ENCODE measurements at places on chromosomes 7 and 10. TPM values are rescaled to one million over a fixed set of nuclear protein-coding genes. Genes with fewer than 3 reads are reported as not detected.

DNA sequence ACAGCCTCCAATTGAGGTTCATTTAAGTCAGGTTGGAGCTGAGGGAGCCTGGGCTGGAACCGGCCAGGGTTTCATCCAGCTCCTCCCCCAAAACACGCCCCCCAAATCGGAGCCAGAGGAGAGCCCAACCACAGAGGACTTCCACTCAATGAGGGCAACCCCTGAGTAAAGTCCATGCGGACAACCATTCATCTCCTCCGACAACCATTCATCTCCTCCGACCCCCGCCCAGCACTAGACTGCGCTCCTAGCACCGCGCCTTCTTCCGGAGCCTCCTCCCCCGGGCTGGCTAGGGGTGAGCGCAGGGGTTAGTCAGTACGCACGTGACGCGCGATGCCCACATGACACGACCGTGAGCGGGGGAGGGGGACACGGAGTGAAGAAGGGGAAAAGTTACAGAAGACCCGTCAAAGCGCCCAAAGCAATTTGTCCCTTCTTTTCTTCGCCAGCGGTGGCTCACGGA is 1.4 kb downstream of the MAGI2 start:
- peak; percentile 64 for DNase-seq

- DNase-seq = no peak
Measured at GRCh38 chr10:87619705-87620104, 40.0 kb upstream of the PAPSS2 start.

Gene ALDH18A1
- 79.6 TPM for polyA plus RNA-seq

- no peak for DNase-seq
Measured at GRCh38 chr10:5585517-5586206, 60.9 kb downstream of the CALML3 start.

GRCh38 chr10:96984541-96985131 is 152.5 kb downstream of the LCOR start:
- DNase-seq = no peak

GRCh38 chr7:41294556-41295454 is 408.1 kb downstream of the INHBA start:
- DNase-seq = no peak

DNA sequence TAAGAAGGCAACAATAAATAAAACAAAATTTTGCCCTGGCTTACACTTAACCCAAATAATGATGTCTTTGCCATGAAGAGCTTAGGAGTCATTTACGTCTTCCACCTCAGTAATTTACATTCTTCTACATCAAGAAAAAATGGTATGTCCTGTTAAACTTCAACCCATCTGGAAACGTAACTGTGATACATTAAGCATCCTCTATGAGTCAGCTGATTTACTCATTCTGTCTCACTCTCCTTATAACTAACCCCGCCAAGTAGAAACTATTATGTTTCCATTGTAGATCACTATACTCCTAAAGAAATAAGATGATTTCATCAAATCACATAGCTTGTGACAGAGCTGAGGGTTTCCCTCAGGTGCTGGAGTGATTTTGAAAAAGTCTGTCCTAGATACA is 330.7 kb downstream of the CDC14C start:
- DNase-seq = no peak

Gene IFRD1
- 39.0 TPM for polyA plus RNA-seq

Gene PAX4
- polyA plus RNA-seq = not detected

DNA sequence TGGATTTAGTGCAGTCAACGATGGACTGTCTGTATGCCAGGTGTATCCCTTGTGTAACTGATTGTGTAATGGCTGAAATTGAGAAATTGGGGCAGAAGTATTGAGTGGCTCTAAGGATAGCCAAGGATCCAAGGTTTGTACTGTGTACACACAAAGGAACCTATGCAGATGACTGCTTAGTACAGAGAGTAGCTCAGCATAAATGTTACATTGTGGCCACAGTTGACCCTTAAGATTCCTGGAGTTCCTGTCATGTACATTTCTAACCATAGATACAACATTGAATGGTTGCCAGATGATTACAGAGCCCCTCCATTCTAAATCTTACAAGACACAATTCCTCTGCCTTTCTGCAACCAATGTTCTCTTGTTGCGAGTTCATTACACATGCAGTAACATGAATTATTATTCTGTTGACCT is 25.3 kb downstream of the CCDC126 start:
- DNase-seq = no peak

Gene KIFBP
- 35.9 TPM for polyA plus RNA-seq

GRCh38 chr7:107034553-107034952 is 10.0 kb upstream of the PRKAR2B start:
- no peak for DNase-seq

GRCh38 chr10:75826846-75827245 is 395.4 kb downstream of the LRMDA start:
- DNase-seq = no peak

Gene ANKRD2
- 0.37 TPM for polyA plus RNA-seq

- DNase-seq = no peak
Measured at GRCh38 chr7:24227068-24227467, 56.9 kb upstream of the NPY start.

Gene CRHR2
- polyA plus RNA-seq = not detected

Gene IL6
- polyA plus RNA-seq = not detected

- DNase-seq = no peak
Measured at GRCh38 chr10:34775044-34775637, 40.0 kb downstream of the PARD3 start.

DNA sequence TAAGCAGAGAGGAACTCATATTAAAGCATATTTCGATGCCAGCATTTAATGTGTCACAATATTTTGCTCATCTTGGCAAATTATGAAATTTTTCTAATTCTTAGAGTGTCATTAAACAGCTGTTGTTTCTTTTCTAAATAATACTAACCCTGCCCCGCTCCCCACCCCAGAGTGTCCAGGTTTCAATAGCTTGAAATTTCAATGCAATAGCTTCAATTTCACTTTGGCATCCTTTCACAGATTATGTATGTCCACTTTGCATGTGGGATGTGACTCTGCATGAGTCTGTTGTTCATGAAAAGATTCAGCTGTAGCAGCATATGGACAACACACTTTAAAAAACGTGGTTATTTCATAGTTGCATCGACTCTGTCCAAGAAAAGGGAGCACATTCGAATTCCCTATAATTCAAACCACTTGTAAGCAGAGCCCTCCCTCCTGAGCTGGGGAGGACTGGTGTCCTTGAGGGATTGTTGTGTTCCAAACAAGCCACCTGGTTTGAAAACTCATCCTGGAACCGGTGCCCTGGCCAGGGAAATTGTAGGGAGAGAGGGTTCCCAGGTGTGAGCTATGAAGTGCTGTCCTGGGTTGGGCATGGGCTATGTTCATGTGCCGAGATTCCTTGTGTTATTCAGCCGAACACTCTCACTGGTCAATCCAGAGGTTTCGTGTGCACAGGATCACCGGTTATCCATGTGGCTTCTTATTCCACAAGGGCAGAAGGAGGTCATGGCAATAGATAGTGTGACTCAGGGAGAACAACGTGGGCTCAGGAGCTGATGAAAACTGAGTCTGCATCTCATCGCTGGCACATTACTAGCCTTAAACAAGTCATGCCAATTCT is 64.6 kb upstream of the CREB5 start:
- DNase-seq = no peak

- no peak for DNase-seq
Measured at GRCh38 chr7:92909686-92910475, 73.5 kb upstream of the CDK6 start.

GRCh38 chr10:1685699-1686490 is 51.4 kb downstream of the ADARB2 start:
- peak; percentile 39 for DNase-seq

Gene ITPRIP
- polyA plus RNA-seq = 11.4 TPM

Gene ZC3HAV1L
- polyA plus RNA-seq = 20.2 TPM

- DNase-seq = no peak
Measured at GRCh38 chr7:100951888-100952560, 2.7 kb downstream of the MUC3A start.

Gene WEE2
- 0.29 TPM for polyA plus RNA-seq

GRCh38 chr10:76086761-76087639 is 655.6 kb downstream of the LRMDA start:
- peak; percentile 41 for DNase-seq

GRCh38 chr7:112238852-112239610 is 32.5 kb downstream of the ZNF277 start:
- no peak for DNase-seq
